Upper lobe of left lung (tissue), 6 donors: ENCODE measurements at places on chromosomes 5 and 9. TPM values are rescaled to one million over a fixed set of nuclear protein-coding genes. Genes with fewer than 3 reads are reported as not detected.
A peak's percentile ranks its signal among the peaks of the same experiment; 100 is the strongest.

OMD gene
- 4.6 TPM for total RNA-seq

FCN2 gene
- not detected for total RNA-seq

CTSV gene
- 0.34 TPM for total RNA-seq

LMX1B gene
- total RNA-seq, result not detected

XRCC4 gene
- total RNA-seq, result 8.0 TPM

LMBRD2 gene
- 9.1 TPM for total RNA-seq

DOLPP1 gene
- 7.3 TPM for total RNA-seq

- H3K27ac ChIP-seq, result no peak overlapping the region
- H3K4me3 ChIP-seq, result no peak overlapping the region
- no peaks in the 10 kb centered on the region for H3K27me3 ChIP-seq
- H3K36me3 ChIP-seq, result no peaks in the 10 kb centered on the region
- no peak for DNase-seq
Observed at GRCh38 chr5:123344816-123345426, 78.3 kb downstream of the CEP120 start.

DNA sequence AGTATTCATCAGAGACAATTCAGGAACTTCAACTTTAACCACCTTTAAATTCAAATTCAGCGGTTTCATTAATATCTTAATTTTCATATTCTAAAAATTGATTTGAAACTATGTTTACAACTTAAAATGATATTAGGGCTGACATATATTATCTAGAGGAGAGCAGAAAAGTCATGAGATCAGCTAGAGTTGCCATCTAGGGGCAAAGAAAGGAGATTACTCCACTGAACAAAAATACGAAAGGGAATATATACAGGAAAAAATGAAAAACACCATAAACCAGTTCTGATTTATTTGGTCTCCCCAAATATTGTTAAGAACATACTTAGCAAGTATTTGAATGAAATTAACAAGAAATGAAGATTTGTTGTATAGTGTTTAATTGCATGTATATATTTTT lies 946.3 kb downstream of the DTWD2 start:
- no peaks in the 10 kb centered on the region for H3K4me1 ChIP-seq
- no peak overlapping the region for H3K27ac ChIP-seq
- DNase-seq, result no peak
- H3K4me3 ChIP-seq, result no peak overlapping the region

- no peak for DNase-seq
- H3K27ac ChIP-seq, result no peak overlapping the region
- no peaks in the 10 kb centered on the region for H3K36me3 ChIP-seq
- no peak overlapping the region for H3K4me3 ChIP-seq
- H3K27me3 ChIP-seq, result no peaks in the 10 kb centered on the region
Observed at GRCh38 chr5:86797677-86798076, 179.9 kb downstream of the COX7C start.

DNA sequence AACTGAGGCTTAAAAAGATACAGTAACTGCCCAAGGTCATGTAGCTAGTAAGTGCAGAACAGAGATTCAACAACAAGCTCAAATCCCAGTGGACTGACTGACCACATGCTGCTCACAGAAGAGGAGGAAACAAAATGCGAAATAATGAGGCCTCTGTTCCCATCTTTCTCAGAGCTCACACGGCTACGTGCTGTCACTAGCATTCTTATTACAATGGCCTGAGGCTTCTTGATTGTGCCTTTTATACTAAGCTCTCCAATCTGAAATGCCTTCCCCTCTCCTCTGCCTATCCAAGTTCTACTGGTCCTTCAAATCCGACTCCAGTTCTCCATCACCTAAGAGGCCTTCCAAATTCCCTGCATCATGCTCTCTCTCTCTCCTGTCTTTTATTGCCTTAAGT lies 26.0 kb downstream of the SGTB start:
- H3K4me1 ChIP-seq, result no peaks in the 10 kb centered on the region
- DNase-seq, result no peak
- H3K4me3 ChIP-seq, result no peak overlapping the region

DNA sequence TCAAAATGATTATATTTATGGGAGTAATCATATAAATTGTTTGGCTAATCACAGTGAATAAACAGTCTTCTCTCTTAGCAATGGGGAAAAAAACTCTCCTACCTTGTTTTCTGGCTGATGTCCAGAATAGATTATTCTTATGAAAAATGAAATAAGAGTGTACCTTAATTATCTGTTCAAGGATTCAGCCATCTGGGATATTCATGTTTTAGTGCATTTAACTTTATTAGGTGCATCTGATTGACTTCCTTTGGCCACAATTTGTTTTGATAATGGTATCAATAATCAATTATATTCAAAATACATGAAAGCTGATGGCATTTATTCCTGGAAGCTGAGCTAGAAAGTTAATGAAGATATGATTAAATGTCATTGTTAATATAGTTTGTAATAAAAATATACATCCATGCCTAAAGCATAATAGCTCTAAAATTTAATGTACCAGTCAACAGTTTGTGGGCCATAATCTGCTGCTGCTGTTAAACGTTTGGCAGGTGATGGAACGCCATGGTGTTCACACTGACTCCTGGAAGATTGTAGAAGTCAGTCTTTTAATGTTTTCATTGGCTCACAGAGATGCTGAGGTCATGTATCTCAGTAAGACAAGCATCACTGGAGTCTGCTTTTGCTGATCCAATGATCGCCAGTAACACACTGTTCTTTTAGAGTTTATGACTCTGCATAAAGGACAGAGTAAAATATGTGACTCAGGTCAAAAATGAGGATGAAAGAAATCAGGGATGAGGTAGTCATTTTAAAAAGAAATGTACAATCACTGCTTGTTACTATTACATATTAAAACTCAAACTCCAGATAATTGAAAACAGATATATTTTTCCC lies 105.8 kb downstream of the ISL1 start:
- no peak overlapping the region for H3K4me3 ChIP-seq
- no peak for DNase-seq
- H3K36me3 ChIP-seq, result no peaks in the 10 kb centered on the region

DNA sequence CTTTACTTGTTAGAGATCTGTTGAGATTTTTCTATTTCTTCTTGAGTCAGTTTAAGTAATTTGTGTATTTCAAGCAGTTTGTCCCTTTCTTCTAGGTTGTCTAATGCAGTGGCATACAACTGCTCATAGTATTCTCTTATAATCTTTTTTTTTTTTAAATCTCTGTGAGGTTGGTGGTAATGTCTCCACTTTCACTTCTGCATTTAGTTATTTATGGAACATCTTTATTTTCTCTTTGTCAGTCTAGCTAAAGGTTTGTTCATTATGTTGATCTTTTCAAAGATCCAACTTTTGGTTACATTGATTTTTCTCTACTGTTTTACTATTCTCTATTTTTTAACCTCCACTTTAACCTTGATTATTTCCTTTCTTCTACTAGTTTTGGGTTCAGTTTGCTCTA lies 13.8 kb downstream of the FOXE1 start:
- H3K36me3 ChIP-seq, result no peaks in the 10 kb centered on the region
- no peaks in the 10 kb centered on the region for H3K27me3 ChIP-seq
- H3K4me3 ChIP-seq, result no peak overlapping the region
- no peak overlapping the region for H3K27ac ChIP-seq
- DNase-seq, result no peak
- H3K4me1 ChIP-seq, result no peaks in the 10 kb centered on the region

DNA sequence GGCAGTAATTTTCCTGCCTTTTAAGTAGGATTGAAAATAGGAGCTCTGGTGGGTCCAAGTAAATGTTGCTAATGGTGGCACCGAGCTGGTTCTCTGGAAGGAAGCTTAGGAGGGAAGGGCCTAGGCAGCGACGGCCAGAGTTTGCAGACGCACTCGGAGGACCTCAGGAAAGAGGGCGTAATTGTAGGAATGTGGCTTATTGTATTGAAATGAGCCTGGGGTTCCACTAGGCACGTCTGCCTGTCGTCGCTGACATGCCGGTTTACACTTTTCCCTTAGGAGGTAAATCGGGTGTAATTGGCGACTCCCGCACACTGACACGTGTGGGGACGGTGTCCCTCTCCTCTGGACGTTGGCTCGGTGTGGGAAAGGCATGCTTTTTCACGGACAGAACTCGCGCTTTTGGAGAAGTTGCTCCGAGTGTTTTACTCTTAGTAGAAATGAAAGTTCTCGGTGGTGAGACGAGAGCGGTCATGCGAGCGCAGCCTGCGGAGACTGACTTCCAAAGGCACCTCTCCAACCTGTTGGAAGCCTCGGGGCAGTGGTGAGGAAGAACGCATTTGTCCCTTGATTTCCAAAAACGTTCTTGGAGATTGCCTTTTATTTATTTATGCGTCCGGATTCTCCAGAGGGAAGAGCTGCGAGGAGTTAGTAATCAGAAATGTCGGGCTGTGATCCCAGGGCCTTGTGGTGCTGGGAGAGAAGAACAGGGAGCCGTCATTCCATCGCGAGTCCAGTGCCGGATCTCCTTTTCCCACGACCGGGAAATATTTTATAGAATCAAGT lies 1.3 kb downstream of the NR4A3 start:
- DNase-seq, result no peak
- peak overlapping the region; percentile 80 for H3K4me3 ChIP-seq
- no peaks in the 10 kb centered on the region for H3K36me3 ChIP-seq
- peak overlapping the region; percentile 4 for H3K27ac ChIP-seq
- H3K27me3 ChIP-seq, result peaks cover 30% of the 10 kb centered on the region

DNA sequence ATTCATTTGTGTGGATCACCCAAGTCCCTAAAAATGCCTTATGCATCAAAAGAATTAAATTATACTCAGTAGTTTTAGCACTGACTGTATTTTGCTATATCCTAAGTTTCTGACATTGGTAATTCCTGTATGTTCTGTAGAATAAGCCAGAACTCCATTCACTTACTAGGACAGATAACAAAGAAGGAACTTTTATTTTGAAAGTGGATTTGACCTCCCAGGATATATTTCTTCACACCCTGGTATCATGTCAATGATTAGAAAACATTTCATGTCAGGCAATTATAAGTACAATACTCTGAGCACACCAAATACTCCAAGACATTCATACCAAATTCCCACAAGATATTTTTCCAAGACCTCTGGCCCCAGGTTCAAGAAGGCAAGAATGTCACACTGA lies 28.7 kb upstream of the MYOT start:
- no peak overlapping the region for H3K27ac ChIP-seq
- no peaks in the 10 kb centered on the region for H3K4me1 ChIP-seq
- DNase-seq, result no peak
- H3K27me3 ChIP-seq, result no peaks in the 10 kb centered on the region
- no peaks in the 10 kb centered on the region for H3K36me3 ChIP-seq
- H3K4me3 ChIP-seq, result no peak overlapping the region

- no peaks in the 10 kb centered on the region for H3K4me1 ChIP-seq
- no peak for DNase-seq
- H3K27me3 ChIP-seq, result no peaks in the 10 kb centered on the region
- H3K36me3 ChIP-seq, result no peaks in the 10 kb centered on the region
- no peak overlapping the region for H3K27ac ChIP-seq
Observed at GRCh38 chr9:36749461-36749860, 176.8 kb downstream of the MELK start.

- no peaks in the 10 kb centered on the region for H3K36me3 ChIP-seq
- H3K4me3 ChIP-seq, result no peak overlapping the region
- peaks cover 21% of the 10 kb centered on the region for H3K4me1 ChIP-seq
- no peak overlapping the region for H3K27ac ChIP-seq
Observed at GRCh38 chr5:141705469-141705868, 23.4 kb upstream of the ARAP3 start.

DNA sequence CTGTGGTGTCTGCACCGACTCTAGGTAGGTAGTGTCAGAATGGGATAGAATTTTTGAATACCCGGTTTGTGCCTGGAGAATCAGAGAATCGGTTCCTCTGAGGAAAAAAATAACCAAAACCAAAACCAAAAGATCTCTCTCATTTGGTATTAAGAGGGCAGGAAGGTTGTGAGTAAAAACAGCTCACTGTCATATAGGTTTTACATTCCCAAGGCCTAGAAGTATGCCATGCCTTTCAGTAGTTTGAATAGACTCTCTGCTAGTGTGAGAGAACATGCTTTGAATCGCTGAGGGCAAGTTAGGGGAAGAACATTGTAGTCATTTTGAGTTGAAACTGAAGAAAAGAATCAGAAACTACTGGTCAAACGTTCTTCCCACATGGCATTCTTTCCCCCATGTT lies 411.4 kb upstream of the CD180 start:
- DNase-seq, result no peak
- no peak overlapping the region for H3K27ac ChIP-seq
- no peaks in the 10 kb centered on the region for H3K4me1 ChIP-seq
- H3K4me3 ChIP-seq, result no peak overlapping the region
- H3K27me3 ChIP-seq, result no peaks in the 10 kb centered on the region
- no peaks in the 10 kb centered on the region for H3K36me3 ChIP-seq

DNA sequence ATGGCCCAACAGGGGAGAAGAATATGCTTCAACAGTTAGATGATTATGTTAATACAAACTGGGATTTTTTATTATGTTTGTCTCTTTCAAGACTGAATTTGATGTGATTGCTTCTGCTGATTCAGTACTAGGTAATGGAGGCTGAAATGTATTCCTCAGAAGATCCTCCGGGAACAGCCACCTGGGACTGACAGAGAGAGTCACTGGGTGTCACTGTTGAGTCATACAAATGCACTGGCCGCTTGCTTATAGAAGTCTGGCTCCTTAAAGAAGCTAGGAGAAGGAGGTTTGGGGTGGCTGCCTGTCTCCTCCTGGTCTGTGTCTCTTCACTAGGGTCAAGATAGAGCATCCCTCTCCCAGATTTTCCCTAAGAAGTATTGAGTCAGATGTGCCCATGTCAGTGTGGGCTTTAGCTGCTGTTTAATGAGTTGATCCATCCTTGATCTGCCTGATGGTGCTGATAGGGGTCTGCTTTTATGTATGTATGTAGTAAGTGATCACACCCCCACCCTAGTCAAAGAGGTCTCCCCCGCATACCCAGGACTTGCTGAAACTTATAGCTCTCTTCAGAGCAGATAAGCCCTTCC lies 773.4 kb downstream of the BRINP1 start:
- no peaks in the 10 kb centered on the region for H3K27me3 ChIP-seq
- H3K27ac ChIP-seq, result no peak overlapping the region
- no peak for DNase-seq
- H3K36me3 ChIP-seq, result no peaks in the 10 kb centered on the region

- H3K4me1 ChIP-seq, result no peaks in the 10 kb centered on the region
- no peak for DNase-seq
- no peaks in the 10 kb centered on the region for H3K27me3 ChIP-seq
Observed at GRCh38 chr5:110899566-110900412, 161.0 kb downstream of the SLC25A46 start.

DNA sequence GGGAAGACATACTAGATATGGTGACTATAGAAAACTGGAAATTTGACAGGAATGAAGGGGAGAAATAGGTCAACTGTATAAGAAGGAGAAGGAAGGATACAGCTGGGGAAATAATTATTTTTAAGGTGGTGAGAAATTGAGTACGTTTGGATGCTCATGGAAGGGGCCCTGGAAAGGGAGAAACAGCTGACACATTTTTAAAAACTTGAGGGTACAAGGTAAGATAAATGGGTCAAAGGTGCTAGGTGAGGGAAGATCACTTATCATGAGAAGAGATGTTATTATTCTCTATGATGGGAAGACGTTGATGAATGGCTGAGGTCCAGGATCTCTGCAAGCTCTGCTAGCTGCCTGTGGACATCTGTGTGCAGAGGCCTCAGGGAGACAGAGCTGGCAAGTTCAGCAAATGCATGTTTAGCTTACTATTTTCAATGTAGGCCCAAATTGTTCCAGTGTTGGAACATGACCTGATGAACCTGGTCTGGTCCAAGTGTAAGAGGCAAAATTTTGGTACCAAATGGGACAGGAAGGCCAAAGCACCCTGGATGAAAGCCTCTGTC lies 181.7 kb downstream of the MTRR start:
- no peak overlapping the region for H3K27ac ChIP-seq
- no peaks in the 10 kb centered on the region for H3K36me3 ChIP-seq
- H3K27me3 ChIP-seq, result no peaks in the 10 kb centered on the region
- H3K4me1 ChIP-seq, result no peaks in the 10 kb centered on the region
